ENCODE measurements at places on chromosomes 1 and 21.
A peak's percentile ranks its signal among the peaks of the same experiment; 100 is the strongest.

- DNase-seq: no peak
These were observed 102.9 kb upstream of the IRF2BP2 start for GRCh38 chr1:234712891-234713305.

DNA sequence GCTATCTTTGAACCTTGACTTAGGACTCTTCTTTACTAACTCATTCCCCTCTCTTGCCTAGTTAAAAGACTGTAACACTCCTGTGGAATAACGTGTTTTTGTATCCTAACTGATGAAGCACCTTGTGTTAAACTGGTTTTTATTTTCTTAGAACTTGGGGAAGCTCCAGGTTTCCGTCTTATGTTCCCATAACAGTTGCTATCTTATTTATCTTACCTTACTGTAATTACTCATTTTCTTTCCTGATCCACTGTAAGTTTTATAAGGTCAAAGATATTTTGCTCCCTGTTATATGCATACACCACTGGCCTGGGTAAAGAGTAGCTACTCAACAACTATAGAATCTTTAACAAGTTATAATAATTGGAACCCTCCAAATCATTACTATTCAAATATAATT lies 43.1 kb downstream of the RPL5 start:
- no peak for DNase-seq

- no peak for DNase-seq
These were observed 1.8 kb upstream of the PIK3CD start for GRCh38 chr1:9649769-9650168.

DNA sequence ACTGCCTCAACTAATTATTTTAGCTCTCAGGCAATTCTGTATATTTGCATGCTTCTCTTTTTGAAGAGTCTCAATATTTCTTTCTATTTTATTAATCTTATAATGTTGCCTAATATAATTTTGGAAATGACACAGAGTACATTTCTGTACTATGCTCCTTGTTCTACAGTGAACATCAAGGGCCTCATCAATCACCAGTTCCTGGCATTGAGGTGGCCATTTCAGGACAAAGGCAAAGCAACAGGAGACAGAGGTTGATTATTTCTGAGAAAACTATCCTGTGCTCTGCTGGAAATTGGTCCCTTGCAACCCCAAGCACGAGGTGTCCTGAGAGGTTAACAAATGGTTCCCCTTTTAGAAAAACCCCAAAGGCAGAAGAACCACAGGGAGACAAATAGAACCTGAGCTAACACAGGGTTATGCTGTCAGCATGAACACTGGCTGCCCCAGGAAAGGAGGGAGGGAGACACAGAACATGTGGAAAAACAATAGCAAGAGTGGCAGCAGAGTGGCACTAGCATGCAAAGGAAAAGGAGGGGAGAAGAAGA lies 63.9 kb upstream of the VAV3 start:
- no peak for DNase-seq

DNA sequence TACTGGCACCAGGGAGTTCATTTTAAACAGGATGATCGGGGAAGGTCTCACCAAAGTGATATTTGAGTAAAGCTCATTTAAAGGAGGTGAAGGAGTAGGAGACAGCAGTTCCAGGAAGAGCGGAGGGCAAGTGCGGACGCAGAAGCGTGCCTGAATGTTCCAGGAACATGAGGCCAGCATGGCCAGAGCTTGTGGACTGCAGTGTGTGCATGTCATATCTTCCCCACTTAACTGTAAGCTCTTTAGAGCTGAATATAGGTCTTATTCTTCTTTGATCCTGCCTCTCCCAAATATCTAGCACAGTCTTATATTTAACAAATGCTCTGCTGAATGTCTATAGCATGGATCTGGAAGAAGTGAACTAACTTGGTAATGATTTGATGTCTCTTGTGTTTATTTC lies 639.3 kb downstream of the SMYD3 start:
- DNase-seq: no peak

DNA sequence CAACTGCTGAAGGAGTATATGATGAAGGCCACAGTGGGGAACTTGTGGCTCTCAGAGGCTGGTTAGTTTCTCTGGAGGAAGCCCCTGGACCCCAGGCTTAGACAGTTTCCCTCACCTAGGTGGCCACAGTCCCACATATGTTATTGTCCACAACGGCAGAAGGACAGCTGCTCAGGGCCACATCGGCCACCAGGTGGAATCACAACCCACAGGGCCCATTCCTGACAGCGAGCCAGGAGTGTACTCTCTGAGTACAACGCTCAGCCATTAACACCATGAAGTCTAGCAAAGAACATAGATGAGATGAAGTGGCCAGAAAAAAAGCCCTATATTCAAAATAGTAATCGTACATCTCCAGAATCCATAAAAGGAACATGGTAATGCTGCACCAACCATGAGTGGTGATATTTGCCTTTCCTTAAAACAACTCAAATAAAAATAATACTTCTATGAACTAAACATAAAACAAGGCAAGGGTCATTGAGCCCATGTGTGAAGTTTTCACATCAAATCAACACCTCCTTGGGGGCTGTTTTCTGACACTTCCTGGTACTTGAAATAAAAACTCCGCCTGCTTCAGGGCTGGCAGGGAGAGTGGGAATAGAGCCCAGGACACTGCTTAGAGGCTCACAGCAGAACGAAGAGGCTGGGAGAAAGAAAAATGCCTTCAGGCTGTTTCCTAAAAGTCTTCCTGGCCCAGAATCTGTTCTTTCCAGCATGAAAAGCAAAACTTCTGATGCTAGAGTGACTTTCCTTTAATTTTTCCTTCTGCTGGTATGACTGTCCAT lies 383.3 kb downstream of the HHAT start:
- DNase-seq: no peak

GRCh38 chr1:15916916-15917315 lies 59.0 kb downstream of the ZBTB17 start:
- no peak for DNase-seq

DNA sequence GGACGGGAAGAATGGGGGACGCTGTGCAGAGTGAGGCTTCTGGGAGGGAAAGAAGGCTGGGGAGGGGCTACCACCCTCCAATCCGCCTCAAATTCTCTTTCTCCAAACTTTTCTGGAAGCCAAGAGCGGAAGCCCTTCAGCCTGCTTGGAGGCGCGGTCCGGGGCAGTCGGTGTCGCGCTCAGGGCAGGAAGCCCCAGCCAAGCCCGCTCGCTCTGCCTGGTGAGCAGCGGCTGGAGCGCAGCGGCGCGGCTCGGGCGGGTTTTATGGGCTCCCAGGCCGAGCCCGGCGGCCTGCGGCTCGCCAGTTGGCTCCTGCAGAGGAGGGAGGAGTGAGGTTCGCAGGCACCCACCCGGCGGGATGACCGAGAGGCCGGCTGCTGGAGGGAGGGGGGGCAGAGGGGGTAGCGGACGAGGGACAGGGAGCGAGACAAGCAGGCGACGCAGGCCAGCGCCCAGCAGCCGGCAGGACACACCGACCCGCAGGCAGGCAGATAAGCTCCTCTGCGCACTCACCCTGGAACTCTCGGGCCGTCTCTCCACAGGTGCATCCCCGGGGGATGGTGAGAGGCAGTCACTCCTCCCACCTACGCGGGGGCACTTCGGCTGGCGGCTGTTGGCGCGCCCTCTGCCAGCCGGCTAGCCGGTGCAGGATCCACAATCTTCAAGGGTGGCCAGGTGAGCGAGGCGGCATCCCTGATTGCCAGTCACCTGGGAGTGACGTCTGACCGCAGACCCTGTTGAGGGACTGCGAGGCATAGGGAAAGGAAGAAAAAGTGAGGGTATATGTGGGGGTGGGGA lies at the start of gene AVPR1B:
Gene AVPR1B (minus strand): TSS at position 238 of the 798 bp plus-strand sequence. CDS start 498 bp downstream, outside the sequence.
- peak; percentile 41 for DNase-seq

- no peak for DNase-seq
These were observed 81.6 kb upstream of the ACTL8 start for GRCh38 chr1:17673329-17674072.

DNA sequence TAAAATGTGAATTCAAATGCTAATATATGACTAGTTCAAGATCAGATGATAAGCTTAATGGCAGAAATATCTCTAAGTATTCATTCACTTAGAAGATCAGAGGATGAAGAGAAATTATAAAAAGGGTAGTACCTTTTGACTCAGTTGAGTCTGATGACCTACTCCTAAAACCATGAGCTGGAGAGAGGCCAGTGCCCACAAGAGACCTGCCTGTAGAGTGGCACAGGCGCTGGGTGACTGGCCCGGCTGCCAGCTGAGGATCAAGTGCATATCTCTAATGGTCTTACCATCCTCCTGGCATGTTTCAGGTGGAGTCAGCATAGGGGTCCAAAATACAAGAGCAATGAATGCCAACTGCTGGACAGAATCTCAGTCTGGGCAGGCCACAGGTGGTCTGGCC lies 14.1 kb downstream of the DDAH1 start:
- peak; percentile 71 for DNase-seq

- DNase-seq: no peak
These were observed 34.3 kb upstream of the PTGFRN start for GRCh38 chr1:116875391-116875790.

GRCh38 chr1:7491109-7491817 lies 279.8 kb upstream of the VAMP3 start:
- peak; percentile 5 for DNase-seq

GRCh38 chr1:44501047-44501890 lies 96.2 kb downstream of the RNF220 start:
- no peak for DNase-seq

- no peak for DNase-seq
These were observed 15.5 kb upstream of the POGZ start for GRCh38 chr1:151474745-151475144.
